ENCODE measurements at places on chromosomes 16 and 17.

GRCh38 chr16:814974-815373 lies 14.4 kb upstream of the GNG13 start:
- no peaks in the 10 kb centered on the region for H3K36me3 ChIP-seq
- H3K4me3 ChIP-seq: no peak overlapping the region
- peaks cover 22% of the 10 kb centered on the region for H3K4me1 ChIP-seq
- H3K27ac ChIP-seq: 0 out of 2 replicates have a peak overlapping the region, but pooled peaks have one; percentile 38
- peak; percentile 76 for DNase-seq

- peaks cover 1% of the 10 kb centered on the region for H3K4me1 ChIP-seq
- H3K27ac ChIP-seq: no peak overlapping the region
- H3K36me3 ChIP-seq: peaks cover 17% of the 10 kb centered on the region
- H3K4me3 ChIP-seq: no peak overlapping the region
- H3K27me3 ChIP-seq: no peaks in the 10 kb centered on the region
These were observed 45.8 kb downstream of the LCMT1 start for GRCh38 chr16:25157271-25157875.

DNA sequence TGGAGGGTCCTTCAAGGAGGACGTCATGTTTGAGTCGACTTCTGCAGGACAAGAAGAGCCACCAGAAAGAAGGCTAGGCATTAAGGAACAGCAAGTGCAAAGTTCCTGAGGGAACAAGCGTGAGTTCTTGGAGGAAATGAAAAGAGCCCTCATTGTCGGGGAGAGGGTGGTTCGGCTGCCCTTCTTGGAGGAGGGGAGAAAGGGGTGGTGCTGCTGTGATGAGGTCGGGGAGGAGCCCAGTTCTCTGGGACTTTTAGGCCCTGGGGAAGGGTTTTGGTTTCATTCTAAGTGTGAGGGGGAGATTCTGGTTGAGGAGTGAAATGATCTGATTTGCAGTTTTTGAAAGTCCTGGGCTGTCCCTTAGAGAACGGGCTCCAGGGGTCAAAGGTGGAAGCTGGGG lies 4.1 kb downstream of the BICDL2 start:
- H3K4me3 ChIP-seq: no peak overlapping the region
- peaks cover 32% of the 10 kb centered on the region for H3K27me3 ChIP-seq

- H3K27ac ChIP-seq: peak overlapping the region; percentile 7
- no peak overlapping the region for H3K4me3 ChIP-seq
- no peaks in the 10 kb centered on the region for H3K27me3 ChIP-seq
- peaks cover 5% of the 10 kb centered on the region for H3K36me3 ChIP-seq
These were observed 10.3 kb downstream of the NSMCE1 start for GRCh38 chr16:27258241-27258734.

GRCh38 chr16:55120826-55121225 lies 190.2 kb downstream of the IRX5 start:
- H3K27ac ChIP-seq: no peak overlapping the region
- no peak overlapping the region for H3K4me3 ChIP-seq
- H3K36me3 ChIP-seq: no peaks in the 10 kb centered on the region

DNA sequence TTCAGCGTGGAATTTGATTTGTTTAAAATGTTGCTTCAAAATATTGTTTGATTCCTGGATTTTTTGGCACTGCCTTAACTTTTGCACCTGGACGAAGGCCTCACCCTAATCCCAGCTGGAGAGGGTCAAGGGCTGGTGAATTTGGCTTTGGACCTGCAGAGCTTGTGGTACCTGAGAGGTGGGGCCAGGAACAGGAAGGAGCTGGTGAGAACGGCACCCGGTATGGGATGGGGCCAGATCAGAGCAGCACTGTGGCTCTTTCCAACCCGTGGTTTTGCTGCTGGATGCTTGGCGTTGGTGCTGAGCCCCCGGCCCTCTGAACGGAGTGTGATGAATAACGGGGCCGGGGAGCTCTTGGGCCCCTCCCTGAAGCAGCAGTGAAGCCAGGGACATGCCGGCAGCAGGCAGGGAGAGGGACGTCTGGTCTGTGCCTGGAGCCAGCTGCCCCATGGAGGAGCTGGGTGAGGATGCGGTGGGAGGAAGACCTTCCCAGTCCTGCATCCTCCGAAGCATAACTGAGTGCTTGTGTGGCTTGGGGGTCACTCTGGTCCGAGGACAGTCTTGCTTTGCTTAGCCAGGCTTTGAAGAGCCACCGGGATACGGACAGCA lies 275.4 kb downstream of the SEC14L1 start:
- H3K4me3 ChIP-seq: no peak overlapping the region
- H3K27ac ChIP-seq: no peak overlapping the region
- H3K4me1 ChIP-seq: peaks cover 32% of the 10 kb centered on the region
- no peaks in the 10 kb centered on the region for H3K36me3 ChIP-seq
- no peak for DNase-seq

- no peaks in the 10 kb centered on the region for H3K27me3 ChIP-seq
- no peak overlapping the region for H3K4me3 ChIP-seq
- H3K4me1 ChIP-seq: no peaks in the 10 kb centered on the region
- H3K36me3 ChIP-seq: no peaks in the 10 kb centered on the region
- DNase-seq: no peak
- H3K27ac ChIP-seq: no peak overlapping the region
These were observed 52.8 kb upstream of the GNG13 start for GRCh38 chr16:853306-853705.

DNA sequence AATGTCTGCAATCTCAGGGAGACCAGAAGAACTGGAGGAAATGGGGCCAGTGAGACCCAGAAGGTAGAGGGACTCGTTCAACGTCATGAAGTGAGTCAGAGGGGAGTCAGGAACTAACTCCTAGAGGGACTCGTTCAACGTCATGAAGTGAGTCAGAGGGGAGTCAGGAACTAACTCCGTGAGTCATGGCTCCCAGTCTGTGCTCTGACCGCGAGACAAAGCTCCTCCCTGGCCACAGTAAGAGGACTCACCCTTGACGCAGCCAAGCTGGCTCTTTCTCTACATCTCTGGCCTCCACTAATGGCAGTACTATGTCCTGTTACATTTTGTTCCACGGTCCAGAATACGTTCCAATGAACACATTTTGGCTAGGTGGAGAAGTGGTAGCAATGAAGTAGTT lies 902.5 kb downstream of the KCNJ2 start:
- no peaks in the 10 kb centered on the region for H3K27me3 ChIP-seq
- DNase-seq: peak; percentile 100
- no peaks in the 10 kb centered on the region for H3K36me3 ChIP-seq
- H3K4me3 ChIP-seq: peak overlapping the region; percentile 42

GRCh38 chr17:77392376-77393273 lies 251.9 kb downstream of the SEC14L1 start:
- peak; percentile 66 for DNase-seq
- H3K27me3 ChIP-seq: no peaks in the 10 kb centered on the region
- peak overlapping the region; percentile 36 for H3K4me3 ChIP-seq
- H3K27ac ChIP-seq: peak overlapping the region; percentile 100
- no peaks in the 10 kb centered on the region for H3K36me3 ChIP-seq

GRCh38 chr16:76768316-76768715 lies 422.7 kb upstream of the MON1B start:
- H3K4me1 ChIP-seq: no peaks in the 10 kb centered on the region
- no peak overlapping the region for H3K4me3 ChIP-seq

GRCh38 chr17:4488989-4489595 lies 9.6 kb upstream of the SPNS2 start:
- H3K4me1 ChIP-seq: no peaks in the 10 kb centered on the region
- DNase-seq: peak; percentile 37
- H3K4me3 ChIP-seq: no peak overlapping the region
- no peak overlapping the region for H3K27ac ChIP-seq
- H3K27me3 ChIP-seq: peaks cover 14% of the 10 kb centered on the region

- DNase-seq: no peak
- H3K36me3 ChIP-seq: no peaks in the 10 kb centered on the region
- peaks cover 9% of the 10 kb centered on the region for H3K27me3 ChIP-seq
- no peaks in the 10 kb centered on the region for H3K4me1 ChIP-seq
- H3K27ac ChIP-seq: no peak overlapping the region
These were observed 34.2 kb downstream of the TBC1D3B start for GRCh38 chr17:36142235-36142634.

DNA sequence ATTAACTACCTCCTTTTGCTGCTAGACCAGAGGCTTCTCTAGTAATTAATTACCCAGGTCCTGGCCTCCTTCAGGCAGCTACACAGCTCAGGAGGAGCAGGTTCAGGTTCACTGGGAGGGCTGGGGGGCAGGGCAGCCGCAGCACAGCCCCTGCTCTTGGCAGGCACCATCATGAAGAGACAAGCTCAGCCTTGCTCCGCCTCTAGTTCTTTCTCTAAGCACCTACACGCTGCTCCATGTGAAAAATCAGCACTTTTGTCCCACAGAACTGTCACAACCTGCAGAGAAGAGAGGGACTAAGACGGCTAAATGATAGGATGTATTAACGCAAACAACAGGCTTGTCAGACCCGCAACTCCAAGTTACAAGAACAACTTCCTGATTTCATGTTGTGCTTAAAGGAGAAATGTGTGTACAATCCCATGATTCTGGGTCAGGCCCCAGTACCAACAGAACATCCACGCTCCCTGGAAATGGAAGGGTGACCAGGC lies 53.4 kb downstream of the GRB2 start:
- no peak for DNase-seq
- no peaks in the 10 kb centered on the region for H3K27me3 ChIP-seq
- H3K4me1 ChIP-seq: no peaks in the 10 kb centered on the region
- H3K27ac ChIP-seq: no peak overlapping the region

DNA sequence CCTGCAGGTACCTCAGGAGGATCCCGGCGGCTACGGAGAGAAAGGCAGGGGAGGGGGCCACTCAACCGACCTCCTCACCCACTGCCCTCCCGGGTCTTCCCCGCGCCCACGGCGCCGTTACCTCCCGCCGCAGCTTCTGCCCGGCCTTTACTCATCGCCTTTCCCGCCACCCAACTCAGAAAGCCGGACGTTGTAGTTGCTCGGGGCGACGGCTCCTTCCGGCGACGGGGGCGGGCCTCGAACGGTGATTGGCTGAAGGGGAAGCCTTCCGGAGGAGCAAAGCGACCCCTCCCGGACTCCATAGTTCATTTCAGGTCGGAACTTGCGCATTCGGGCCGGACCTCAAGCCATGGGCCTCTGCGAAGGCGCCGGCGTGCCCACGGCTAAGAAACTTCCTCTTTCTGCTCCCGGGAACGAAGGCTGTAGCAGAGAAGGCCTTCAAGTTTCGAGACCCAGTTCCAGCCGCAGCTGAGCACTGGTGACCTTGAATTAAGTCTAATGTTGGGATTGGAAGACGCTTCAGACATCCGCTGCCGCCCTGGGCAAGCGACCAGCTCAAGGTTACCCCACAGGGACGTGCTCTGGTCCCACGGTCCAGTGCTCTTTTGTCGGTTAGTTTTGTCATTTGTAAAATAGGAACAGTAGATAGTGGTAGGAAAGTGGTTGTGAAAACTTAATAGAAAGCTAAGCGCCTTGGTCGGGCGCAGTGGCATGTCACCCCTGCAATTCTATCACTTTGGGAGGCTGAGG lies at the start of gene PSMC3IP:
PSMC3IP (minus strand) TSS at position 198 of the 750 bp plus-strand sequence; CDS start at position 155, 43 bp downstream.
- H3K4me1 ChIP-seq: peaks cover 14% of the 10 kb centered on the region
- peak within 1 kb of the TSS; percentile 95 for H3K4me3 ChIP-seq

GRCh38 chr16:16004314-16004749 lies 54.9 kb downstream of the ABCC1 start:
- peaks cover 28% of the 10 kb centered on the region for H3K4me1 ChIP-seq

DNA sequence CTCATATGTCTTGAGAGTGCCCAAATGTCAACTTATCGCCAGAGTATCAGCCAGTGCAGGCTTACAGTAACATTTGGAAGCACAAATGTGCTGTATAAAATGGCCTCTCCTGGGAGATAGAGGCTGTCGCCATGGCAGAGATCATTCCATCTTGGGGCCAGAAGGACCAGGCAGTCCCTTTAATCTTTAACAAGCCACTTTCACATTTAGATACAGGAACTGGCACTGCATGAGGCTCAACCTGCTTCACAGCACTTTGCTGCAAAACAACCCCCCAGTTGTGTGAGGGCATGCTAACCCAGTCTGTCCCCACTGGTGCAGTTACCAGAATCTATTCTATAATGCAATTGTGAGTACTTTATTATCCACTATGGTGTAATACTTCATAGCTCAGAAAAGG lies 4.7 kb upstream of the RFFL start:
- no peak overlapping the region for H3K27ac ChIP-seq
- H3K4me1 ChIP-seq: peaks cover 28% of the 10 kb centered on the region
- H3K36me3 ChIP-seq: no peaks in the 10 kb centered on the region
- DNase-seq: no peak
- H3K4me3 ChIP-seq: no peak overlapping the region

DNA sequence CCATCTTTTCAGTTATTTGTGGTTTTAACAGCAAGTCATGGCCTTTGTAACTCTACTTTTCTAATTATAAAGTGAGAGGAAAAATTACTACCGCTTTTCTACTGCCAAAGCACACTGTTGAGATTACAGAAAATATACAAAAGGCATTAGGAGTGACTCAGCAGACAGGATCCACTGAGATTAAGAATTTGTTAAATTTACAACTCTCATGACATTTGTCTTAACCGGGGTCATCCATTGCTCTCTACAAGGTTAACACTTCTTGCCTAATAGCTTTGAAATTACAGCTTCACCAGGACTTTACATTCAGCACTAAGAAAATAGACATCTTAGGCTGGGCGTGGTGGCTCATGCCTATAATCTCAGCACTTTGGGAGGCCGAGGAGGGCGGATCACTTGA lies 93.4 kb downstream of the SSH2 start:
- no peak overlapping the region for H3K4me3 ChIP-seq
- DNase-seq: peak; percentile 5
- H3K27me3 ChIP-seq: no peaks in the 10 kb centered on the region

DNA sequence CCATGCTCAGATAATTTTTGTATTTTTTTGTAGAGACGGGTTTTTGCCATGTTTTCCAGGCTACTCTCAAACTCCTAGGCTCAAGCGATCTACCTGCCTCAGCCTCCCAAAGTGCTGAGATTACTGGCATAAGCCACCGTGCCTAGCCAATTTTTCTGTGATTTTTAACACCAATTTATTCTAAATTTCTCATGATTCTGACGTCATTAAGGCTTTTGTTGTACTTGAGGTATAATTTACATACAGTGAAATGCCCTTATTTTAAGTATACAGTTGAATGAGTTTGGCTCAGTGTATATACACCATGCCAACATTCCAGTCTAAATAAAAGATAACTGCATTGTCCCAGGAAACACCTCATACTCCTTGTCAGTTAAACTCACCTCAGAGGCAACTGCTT lies 77.4 kb downstream of the TMEM132E start:
- H3K4me3 ChIP-seq: no peak overlapping the region
- H3K4me1 ChIP-seq: no peaks in the 10 kb centered on the region
- H3K27ac ChIP-seq: no peak overlapping the region
- no peak for DNase-seq
- peaks cover 11% of the 10 kb centered on the region for H3K27me3 ChIP-seq
- H3K36me3 ChIP-seq: no peaks in the 10 kb centered on the region

GRCh38 chr16:22370038-22370820 lies 4.2 kb downstream of the CDR2 start:
- peaks cover 2% of the 10 kb centered on the region for H3K36me3 ChIP-seq
- no peaks in the 10 kb centered on the region for H3K27me3 ChIP-seq
- H3K27ac ChIP-seq: peak overlapping the region; percentile 97
- peak; percentile 94 for DNase-seq
- H3K4me3 ChIP-seq: peak overlapping the region; percentile 48

DNA sequence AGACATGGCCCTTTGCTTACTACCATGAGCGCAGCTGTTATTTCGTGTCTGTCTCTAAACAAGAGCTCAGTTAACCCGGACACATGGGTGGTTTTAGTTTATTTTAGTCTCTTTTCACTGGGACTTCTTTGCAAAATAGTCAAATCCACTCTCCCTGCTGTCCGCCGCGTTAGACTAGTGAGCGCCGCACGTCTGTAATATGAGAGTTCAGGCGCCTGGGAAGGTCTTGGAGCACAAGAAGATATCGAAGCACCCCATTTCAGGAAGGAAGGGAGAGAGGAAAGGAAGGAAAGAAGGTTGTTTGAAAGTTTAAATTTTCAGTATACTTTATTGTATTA lies 111.0 kb upstream of the CHMP6 start:
- no peaks in the 10 kb centered on the region for H3K36me3 ChIP-seq
- no peaks in the 10 kb centered on the region for H3K27me3 ChIP-seq
- DNase-seq: no peak
